Inflammatory macrophage treated with lipopolysaccharide for 4 hours (primary cell): ENCODE measurements at places on chromosomes 6 and 20.
A peak's percentile ranks its signal among the peaks of the same experiment; 100 is the strongest.

- peak; percentile 94 for DNase-seq
Measured at GRCh38 chr6:14025160-14025559, 92.4 kb upstream of the CD83 start.

GRCh38 chr6:92159046-92159445, 1260.3 kb downstream of the EPHA7 start:
- no peak for DNase-seq

DNA sequence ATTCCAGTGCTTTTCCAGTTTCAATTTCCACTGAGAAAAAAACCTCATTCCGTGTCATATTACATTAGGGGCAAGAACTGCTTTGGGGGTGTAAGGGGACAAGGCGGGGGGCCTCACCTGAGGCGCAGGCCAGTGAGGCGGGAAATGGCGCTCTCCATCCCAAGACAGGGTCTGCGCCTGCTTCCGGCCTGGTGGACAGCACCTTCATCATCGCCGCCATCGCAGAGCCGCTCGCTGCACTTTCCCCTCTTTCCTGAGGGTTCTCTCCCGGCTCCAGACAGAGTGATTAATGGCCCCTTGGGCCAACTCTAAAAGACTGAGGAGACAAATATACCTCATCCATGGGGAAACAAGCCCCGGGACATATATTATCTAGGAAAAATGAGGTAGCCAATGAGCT, 270.0 kb upstream of the SOX4 start:
- no peak for DNase-seq

DNA sequence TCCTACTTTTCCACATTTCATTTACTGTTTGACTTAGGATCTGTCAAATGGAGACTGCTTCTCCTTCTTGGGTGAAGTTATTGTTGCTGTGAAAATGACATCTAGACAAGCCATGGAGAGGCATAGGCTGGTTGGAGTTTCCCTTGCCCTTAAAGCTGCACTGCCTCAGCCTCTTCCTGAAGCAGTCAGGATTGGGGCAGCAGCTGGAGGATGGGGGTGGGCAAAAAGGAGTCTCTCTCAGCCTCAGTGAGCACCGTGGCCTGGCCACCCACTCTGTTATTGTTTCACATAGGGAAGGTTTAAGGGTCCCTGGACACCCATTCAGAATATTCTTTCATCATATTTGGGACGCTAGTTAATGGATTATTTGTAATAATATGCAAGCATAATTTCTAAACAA, 7.7 kb upstream of the ZBTB24 start:
- no peak for DNase-seq

DNA sequence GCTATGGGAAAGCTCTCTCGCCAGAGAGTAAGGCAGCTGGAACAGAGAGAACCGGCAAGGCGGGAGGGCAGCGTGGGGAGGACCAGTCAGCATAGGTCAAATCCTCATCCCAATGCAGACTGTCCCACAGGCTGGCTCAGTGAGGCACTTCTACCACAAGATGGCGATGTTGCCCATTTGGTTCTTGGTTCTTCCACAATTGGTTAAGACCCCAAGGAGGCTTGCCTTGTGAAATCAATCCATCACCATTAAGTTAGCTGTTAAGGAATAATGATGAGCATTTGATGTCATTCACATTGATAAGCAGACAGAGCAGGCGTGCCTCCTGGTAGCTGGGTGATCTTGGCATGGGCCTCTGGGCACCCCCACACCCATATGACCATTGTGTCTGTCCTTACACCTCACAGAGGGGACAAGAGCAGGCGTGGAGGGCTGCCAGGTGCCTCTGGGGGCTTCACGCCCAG, 2.4 kb downstream of the CSTL1 start:
- peak; percentile 67 for DNase-seq

GRCh38 chr6:119470893-119471542, 121.5 kb upstream of the MAN1A1 start:
- no peak for DNase-seq

GRCh38 chr6:158879180-158879579, 60.0 kb upstream of the EZR start:
- peak; percentile 7 for DNase-seq

- DNase-seq: no peak
Measured at GRCh38 chr6:36245572-36246061, 24.2 kb upstream of the PNPLA1 start.

DNA sequence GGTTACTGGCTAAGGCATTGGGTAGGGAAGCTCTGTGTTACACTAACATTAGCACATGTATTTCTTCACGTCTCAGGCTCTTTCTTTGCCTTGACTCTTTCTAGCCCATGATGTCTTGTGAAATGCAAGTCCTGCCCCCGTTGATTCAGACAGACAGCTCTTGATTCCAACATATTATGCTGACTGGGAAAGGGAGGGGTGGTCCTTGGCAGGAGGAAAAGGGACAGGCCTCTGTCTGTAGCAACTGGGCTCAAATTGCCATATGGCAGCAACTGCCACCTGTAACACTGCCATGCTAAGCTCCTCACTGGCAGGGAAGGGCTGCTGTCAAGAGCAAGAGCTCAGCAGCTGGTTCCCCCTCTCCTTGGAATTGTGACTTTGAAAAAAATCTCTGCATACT, 5.7 kb upstream of the KCNK15 start:
- DNase-seq: no peak

GRCh38 chr20:19382386-19383340, 170.2 kb downstream of the SLC24A3 start:
- no peak for DNase-seq

DNA sequence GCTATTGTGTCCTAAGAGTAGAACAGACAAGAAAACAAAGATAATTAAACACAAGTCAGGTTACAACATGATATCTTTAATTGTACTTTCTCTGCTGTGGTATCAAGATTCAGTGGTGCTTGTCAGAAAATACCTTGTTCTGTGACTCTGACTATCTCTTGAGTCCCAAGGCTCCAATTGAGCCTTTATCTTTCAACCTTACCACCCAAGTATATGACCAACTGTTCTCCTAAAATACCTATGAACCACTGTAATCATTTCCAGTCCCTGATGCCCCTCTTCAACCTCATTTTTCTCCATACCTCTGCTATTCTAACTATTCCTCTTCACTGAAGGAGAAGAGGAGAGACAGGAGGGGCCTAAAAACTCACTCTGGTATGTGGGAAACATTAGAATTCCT, 66.9 kb upstream of the TPD52L1 start:
- DNase-seq: no peak

GRCh38 chr6:73985891-73986290, 289.9 kb downstream of the CD109 start:
- no peak for DNase-seq

GRCh38 chr6:111813237-111813636, 60.0 kb downstream of the FYN start:
- DNase-seq: no peak

- no peak for DNase-seq
Measured at GRCh38 chr6:44662461-44663121, 275.1 kb downstream of the CDC5L start.

GRCh38 chr20:13687815-13688214, 49.1 kb upstream of the TASP1 start:
- no peak for DNase-seq

GRCh38 chr6:111850295-111850937, 22.8 kb downstream of the FYN start:
- no peak for DNase-seq

- no peak for DNase-seq
Measured at GRCh38 chr20:37207171-37207570, 27.8 kb upstream of the MROH8 start.

DNA sequence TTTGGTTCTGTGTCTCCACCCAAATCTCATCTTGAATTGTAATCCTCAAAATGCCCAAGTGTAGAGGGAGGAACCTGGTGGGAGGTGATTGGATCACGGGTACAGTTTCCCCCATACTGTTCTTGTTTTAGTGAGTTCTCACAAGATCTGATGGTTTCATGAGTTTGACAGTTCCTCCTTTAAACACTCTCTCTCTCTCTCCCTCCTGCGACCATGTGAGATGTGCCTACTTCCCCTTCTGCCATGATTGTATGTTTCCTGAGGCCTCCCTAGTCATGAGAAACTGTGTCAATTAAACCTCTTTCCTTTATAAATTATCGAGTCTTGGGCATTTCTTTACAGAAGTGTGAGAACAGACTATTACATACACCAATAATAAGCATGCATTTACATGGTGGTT, 12.1 kb upstream of the EYS start:
- DNase-seq: no peak

- DNase-seq: no peak
Measured at GRCh38 chr20:15866916-15867730, 706.1 kb downstream of the KIF16B start.
